ENCODE measurements at places on chromosomes 5 and 9.

- DNase-seq = no peak
Observed at GRCh38 chr5:52804981-52805380, 17.3 kb downstream of the ITGA1 start.

DNA sequence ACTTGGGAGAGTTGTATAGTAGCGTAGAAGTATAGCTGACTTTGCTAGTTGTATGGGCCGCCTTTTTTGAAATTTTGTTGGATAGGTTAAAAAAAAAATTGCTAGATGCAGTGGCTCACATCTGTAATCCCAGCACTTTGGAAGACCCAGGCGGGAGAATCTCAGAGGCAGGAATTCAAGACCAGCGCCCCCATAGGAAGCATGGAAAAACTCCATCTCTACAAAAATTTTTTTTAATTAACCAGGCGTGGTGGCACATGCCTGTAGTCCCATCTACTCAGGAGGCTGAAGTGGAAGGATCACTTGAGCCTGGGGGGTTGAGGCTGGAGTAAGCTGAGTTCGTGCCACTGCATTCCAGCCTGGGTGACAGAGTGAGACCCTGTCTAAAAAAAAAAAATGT is 59.2 kb downstream of the SMC5 start:
- DNase-seq = no peak

- no peak for DNase-seq
Observed at GRCh38 chr5:149563466-149563865, 12.2 kb upstream of the CSNK1A1 start.

DNA sequence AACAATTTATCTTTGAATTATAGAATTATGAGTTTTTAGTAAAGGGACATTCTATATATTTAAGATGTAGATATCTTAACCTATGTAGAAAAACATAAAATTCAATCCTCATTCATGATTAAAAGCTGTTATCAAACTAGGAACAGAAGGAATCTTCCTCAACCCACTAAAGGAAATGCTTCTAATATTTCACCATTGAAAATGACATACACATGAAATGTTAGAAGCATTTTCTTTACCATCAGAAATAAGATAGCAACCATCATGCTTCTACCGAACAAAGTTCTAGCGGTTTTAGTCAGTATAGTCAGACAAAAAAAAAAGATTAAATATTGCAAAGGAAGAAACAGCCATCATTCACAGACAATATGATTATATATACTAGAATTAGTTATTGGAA is 32.2 kb downstream of the SHOC1 start:
- no peak for DNase-seq

- no peak for DNase-seq
Observed at GRCh38 chr5:112388074-112388473, 31.0 kb downstream of the EPB41L4A start.

- no peak for DNase-seq
Observed at GRCh38 chr5:22611327-22611726, 241.8 kb downstream of the CDH12 start.

DNA sequence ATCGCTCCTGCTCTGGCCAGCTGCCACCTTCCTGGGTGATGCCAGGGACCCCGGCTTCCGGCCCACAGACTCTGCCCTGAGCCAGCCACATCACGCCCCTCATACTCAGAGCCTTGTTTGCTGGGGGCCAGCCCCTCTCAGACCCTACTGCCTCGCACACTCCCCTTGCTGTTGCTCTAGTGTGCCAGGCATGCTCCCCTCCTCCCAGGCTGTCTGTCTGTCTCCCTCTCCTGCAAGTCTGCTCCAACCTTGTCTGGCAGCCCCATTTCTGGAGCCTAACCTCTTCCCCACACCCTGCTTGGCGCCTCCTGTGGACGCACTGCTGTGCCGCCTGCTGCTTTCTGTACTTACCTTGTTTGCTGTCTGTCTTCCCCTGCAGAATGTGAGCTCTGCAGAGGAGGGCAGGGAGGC is 184.7 kb downstream of the HSPA4 start:
- no peak for DNase-seq

DNA sequence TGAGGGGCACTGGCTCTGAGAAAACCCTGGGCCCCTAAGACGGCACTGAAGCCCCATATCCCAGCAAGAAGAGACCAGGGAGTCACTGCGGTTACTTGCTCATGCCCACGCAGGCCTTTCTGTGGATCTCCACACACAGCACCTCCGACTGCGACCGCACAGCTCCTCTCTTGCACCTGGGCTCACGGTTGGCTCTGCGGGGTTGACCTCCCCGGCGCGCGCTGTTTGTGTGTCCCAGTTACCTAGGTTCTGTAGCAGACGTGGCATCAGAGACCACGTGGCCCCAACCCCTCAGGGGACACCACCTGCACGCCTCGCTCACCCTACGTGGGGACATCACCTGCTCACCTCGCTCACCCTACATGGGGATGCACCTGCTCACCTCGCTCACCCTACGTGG is 12.7 kb downstream of the LPCAT1 start:
- no peak for DNase-seq

DNA sequence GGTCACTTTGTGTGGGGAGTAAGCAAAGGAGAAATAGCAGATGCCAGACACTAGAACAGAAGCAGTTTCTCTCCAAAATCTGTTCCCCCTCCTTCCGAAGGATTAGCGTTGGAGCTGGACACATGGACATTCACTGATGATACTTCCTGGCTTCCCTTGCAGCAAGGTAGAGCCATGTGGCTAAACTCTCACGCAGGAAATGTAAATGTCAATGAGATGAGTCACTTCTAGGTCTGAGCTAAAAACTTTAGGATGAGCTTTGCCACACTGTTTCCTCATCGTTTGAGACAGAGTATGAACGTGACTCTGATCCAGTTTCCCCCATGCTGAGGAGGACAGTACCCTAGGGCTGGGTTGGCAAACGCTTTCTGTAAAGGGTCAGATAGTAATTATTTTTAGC is 5.1 kb downstream of the BHMT2 start:
- DNase-seq = no peak

DNA sequence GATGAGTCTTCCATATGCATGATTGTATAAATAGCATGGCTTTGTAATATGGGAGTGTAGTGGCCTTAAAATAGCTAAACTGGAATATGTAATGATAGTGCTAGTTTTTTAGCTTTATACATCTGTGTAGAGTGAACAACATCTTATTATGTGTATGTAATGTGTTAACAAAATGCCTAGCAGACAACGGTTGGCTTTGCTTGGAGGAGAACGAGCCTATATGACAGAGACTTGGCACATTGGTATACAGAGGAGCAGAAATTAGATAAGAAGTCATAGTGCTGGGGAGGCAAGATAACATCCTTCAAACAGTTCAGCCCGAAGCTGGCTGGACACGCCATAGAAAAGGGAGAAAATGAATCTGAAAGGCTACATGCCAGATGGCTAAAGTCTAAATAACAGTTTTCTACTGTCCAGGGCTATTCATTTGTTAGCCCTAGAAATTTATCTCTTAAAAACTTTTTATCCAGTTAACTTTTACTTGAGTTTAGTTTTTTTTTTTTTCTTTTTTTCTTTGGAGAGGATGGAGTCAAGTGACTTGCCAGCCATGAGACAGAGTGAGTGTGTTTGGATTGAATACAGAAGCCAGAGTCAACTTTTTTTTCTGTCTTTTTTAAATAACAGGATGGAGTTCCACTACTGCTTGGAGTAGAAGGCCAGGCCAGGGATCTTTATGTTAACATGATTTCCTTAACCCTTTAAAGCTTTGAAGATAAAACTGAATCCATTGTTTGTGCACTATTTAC is 214.4 kb upstream of the ACTBL2 start:
- DNase-seq = no peak

Measured in brain pericyte (primary cell).